ENCODE measurements at places on chromosomes 2 and 18.
A peak's percentile ranks its signal among the peaks of the same experiment; 100 is the strongest.

DNA sequence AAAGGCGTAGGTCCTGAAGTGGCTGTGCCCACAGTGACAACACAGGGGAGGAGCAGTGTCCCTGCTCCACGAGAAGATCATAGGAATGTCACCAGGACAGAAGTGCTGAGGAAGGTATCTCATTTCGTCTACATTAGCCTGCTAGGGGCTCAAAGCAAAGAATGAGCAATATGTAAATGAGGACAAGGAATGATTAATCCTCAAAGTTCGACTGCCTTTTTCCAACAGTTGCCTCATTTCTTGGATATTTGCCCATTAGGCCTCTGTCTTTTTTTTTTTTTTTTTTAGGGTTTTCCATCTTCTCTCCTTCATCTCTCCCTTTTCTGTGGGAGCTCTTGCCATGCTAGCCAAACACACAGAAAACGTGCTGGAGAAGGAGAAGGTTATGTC is 105.2 kb upstream of the ARHGAP28 start:
- no peak for DNase-seq

GRCh38 chr18:45008694-45009413 is 328.2 kb downstream of the SETBP1 start:
- DNase-seq = peak; percentile 17

- no peak for DNase-seq
Measured at GRCh38 chr2:197941715-197942114, 137.3 kb downstream of the PLCL1 start.

- peak; percentile 67 for DNase-seq
Measured at GRCh38 chr2:209662021-209662420, 109.6 kb upstream of the UNC80 start.

DNA sequence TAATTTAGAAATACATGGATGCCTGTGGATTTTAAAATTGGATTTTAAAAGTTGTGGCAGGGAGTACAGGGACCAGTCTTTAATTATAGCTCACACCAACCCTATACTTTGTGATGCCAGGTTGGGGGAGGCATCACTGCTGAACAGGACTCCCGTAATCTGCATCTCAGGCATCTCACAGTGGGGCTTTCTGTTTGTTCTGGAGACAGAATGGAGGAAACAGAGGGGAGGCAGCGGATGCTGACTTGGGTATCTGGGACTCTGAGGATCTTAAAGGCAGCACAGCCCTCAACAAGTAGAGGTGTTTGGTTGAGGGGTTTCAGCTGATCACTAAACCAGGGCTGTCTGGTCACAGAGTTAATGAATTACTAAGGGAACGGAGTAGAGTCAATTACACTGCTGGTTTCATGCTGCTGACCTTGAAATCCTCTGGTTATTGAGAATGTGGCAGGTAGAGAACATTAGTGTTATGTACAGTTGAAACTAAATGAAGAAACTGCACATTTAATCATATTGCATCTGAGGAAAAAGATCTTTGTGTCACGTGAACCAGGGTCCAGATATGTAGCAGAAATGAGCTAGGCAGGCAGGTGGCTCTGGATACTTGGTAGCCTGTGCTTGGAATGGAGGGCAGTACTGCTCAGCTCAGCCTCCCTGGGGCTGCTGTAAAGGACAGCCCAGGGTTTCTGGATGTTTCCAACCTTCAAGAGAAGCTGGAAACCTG is 40.3 kb downstream of the FHOD3 start:
- no peak for DNase-seq

GRCh38 chr18:27414682-27415081 is 229.6 kb upstream of the CHST9 start:
- DNase-seq = no peak

GRCh38 chr2:241726459-241726858 is 8.0 kb upstream of the D2HGDH start:
- no peak for DNase-seq

DNA sequence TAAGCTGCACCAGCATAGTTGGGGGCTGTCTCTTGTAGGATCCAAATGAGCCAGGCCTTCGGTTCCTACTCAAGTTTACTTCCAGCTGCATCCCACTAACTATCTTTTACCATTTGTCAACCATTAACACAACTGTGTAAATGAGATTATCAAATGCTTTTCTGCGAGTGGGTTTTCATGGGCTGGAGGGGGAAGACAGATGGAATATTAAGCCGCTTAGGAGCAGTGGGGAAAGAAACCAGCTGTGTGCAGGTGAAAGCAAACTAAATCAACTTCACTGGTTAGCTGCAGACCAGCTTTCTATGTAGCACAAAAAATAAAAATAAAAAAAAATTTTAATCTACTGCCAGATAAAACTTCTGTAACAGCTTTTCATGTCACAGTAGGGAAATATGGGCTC is 307.3 kb upstream of the FBXO11 start:
- DNase-seq = no peak

DNA sequence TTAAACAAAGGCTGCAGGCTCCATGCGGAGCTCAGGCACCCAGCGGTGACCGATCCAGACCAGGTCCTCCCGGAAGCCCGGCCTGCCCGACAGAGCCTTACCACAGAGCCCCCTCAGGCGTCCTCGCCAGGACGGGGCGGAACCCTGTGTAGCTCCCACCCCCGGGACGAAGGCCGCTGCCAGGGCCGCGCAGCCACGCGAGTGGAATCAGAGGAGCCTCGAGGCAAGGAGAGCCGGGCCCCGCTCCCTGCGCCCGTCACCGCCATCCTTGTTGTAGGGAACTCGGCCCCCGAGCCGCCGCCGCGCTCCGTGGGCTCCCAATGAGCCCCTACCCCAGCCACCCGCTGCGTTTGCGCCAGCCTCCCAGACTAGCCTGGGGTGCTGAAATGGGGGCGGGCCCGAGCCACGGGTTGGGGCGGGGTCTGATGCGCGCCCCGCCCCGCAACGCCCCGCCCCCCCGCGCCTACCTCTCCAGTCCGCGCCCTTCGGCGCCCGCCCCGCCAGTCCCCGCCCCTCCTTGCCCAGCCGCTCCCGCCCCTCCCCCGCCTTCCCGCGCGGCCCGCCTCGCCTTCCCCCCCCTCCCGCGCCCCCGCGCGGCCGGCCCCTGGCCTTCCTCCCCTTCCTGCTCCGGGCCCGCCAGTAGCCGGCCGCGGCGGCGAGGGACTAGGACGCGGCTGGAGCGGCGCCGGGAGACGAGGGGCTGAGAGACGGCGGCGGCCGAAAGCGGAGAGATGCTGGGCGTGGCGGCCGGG is at the start of gene LIMS1:
Gene LIMS1 (plus strand): TSS at position 639 of the 752 bp plus-strand sequence. CDS start 93 bp downstream, at position 732.
- peak; percentile 88 for DNase-seq

GRCh38 chr2:157302492-157303099 is 23.0 kb downstream of the ERMN start:
- DNase-seq = peak; percentile 76

- no peak for DNase-seq
Measured at GRCh38 chr18:10298346-10298745, 156.1 kb upstream of the APCDD1 start.

GRCh38 chr2:214014551-214015220 is 396.2 kb upstream of the VWC2L start:
- DNase-seq = no peak

- peak; percentile 75 for DNase-seq
Measured at GRCh38 chr18:57062844-57063243, 84.0 kb upstream of the BOD1L2 start.

- peak; percentile 80 for DNase-seq
Measured at GRCh38 chr2:239275044-239275685, 125.7 kb downstream of the HDAC4 start.

- DNase-seq = no peak
Measured at GRCh38 chr2:172909454-172909853, 166.2 kb upstream of the MAP3K20 start.

- no peak for DNase-seq
Measured at GRCh38 chr2:211503856-211504255, 947.5 kb downstream of the CPS1 start.

GRCh38 chr2:54936766-54937165 is 113.5 kb downstream of the RTN4 start:
- DNase-seq = no peak

DNA sequence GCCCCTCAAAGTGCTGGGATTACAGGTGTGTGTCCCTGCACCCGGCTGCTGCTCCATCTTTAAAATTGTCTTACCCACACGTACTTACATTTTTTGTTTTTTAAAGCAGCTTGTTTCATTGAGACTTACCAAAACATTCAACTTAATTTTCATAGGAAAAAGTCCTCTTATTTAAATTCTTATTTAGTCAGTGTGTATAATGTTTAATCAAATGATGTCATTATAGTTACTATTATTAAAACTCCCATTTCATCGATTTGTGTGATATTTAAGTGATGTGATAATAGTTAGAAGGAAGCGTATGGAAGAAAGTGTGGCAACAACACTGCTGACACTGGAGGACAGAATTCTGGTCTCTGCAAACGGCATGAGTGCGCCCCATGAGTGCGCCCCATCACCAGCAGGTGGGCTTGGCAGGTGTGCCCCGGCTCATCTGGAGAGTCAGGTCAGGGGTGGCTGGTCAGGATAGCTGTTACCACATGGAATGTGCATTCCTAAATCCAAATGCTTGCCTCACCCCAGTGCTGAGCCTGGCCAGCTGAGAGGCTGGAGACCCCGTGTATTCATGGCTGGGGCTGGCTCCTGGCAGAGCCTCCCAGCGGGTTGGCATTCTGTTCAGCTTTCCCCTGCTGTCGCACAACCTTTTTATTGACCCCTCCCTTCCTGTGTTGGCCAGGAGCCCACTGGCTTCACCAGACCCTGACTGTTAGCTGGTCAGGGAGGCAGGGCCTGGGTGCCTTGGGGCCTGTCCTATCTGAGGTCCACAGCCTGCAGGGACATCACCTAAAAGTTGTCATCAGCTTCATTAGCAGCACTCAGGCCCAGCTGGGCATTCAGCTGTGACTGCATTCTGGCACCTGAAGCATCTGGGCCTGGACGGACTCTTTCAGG is 79.7 kb downstream of the AGAP1 start:
- peak; percentile 45 for DNase-seq

DNA sequence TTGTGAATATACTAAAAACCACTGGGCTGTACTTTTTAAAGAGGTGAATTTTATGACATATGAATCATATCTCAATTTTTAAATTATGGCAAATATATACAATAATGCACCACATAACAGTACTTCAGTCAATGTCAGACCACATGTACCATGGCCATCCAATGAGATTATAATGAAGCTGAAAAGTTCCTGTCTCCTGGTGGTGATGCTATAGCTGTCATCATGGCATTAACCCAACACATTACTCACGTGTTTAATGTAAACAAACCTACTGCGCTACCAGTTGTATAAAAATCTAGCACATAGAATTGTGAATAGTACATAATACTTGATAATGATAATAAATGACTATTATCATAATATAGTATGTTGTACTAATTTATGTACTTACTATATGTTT is 77.6 kb upstream of the ID2 start:
- DNase-seq = no peak

- no peak for DNase-seq
Measured at GRCh38 chr2:7057865-7058400, 140.7 kb downstream of the RNF144A start.

DNA sequence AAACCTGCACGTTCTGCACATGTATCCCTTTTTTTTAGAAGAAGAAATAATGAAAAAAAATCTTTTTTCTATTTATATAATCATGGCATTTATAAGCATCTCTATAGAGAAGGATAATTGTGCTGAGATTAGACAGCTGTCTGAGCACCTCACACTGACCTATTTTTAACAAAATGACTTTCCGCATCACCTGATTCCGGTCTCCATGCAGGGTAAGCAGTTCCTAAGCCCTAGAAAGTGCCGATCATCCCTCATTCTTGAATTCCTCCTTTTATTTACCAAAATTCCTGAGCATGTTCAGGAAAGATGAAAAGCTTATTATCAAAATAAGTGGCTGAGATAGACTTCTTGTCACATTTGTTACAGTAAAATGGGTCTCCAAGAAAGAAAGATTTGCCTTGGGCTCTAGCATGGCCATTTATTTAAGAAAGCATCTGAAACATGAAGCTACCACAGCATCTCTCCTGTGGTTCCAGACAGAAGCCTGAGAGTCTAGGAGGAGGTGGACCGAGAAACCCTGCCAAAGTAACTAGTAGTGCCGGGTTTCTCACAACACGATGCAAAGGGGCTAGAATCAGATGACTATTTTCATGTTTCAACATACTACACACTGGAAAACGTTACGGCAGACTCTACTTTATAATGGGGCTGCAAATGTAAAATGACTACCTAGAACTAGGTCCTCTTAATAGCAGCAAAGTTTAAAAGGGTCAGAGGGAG is 670 bp downstream of the GKN1 start:
- no peak for DNase-seq

GRCh38 chr18:9868857-9869714 is 16.7 kb upstream of the TXNDC2 start:
- no peak for DNase-seq

DNA sequence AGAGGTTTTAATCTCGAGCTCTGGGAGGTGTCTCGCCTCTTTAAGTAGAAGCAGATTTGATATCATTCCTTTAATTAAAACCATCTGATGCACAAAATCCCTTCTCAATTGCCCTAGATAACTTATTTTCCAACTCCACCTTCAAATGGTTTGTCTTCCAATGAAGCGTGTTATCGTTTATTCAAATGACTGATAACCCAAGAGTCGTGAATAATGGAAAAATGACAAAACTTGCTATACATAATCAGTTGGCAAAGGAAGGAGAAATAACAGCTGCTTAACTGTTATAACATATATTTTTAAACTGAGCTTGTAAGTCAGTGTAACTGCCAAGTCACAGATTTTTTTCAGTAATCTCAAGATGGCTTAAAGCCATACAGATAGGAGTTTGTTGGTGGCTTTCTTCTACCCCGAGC is 144.6 kb downstream of the QPCT start:
- peak; percentile 31 for DNase-seq

DNA sequence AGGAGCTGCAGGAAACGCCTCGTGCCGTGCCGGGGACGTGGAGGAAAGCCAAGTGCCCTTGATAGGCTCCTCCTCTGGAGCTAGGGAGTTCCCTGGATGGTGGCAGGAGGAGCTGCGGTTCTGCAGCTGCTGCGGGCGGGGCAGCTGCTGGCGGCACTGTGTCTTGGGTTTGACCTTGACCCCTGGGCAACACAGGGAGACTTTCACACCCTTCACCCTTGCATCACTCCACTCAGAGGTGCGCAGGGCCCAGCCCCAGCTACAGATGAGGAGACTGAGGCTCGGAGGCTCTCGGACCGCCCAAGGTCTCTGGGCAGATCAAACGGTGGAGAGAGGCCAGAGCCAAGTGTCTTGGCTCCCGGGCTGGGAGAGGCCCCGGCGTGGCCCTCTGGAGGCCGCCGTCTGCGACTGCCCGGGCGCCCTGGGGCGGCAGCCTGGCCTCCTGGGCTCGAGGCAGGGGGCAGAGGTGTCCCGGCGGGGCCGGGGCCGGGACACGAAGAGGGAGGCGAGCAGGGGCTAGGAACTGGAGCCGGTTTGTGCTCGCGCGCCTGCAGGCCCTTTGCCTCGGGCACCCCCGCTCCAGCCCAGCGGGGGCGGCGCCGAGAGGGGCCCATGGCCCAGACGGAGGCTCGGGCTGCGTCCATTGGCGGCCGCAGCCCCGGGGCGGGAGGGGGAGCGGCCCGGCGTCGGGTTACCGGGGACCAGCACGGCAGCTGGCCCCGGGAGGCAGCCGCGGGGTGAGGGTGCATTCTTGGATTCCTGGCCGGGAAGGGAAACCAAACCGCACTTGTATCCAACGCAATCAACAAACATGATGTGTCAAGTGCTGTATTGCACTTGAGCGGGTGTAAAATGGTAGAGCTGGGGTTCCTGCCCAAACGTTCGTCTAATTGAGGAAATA is 129.6 kb upstream of the SLC1A4 start:
- peak; percentile 53 for DNase-seq
